ENCODE measurements at places on chromosomes 13 and 19.
A peak's percentile ranks its signal among the peaks of the same experiment; 100 is the strongest.

DNA sequence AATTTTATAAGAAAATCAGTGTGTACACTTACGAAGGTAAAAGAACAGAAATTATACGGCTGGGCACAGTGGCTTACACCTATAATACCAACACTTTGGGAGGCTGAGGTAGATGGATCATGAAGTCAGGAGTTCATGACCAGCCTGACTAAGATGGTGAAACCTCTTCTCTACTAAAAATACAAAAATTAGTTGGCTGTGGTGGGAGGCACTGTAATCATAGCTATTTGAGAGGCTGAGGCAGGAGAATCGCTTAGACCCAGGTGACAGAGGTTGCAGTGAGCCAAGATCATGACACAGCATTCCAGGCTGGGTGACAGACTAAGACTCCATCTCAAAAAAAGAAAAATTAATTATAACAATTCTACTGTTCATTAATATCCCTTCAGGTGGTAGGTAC lies 151.9 kb downstream of the ZNF737 start:
- no peak for DNase-seq

GRCh38 chr13:72839831-72840426 lies 58.0 kb downstream of the PIBF1 start:
- peak; percentile 32 for DNase-seq

DNA sequence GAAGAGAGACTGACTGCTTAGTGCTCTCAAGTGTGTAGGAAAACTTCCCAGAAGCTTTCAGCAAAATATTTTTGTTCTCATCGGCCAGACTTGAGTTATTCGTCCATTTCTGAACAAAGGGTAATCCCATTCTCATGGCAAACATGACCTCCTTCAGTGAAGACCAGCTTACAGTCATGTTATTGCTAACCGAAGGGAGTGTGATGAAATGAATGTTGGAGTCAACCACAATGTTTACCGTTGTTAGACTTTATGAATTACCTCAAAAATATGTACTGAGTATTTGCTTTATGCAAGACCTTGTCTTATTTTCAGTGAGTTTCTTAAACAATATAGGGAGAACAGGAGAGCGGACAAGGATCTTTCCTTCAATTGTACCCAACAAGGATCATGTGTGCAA lies 228.6 kb downstream of the LMO7 start:
- peak; percentile 28 for DNase-seq

DNA sequence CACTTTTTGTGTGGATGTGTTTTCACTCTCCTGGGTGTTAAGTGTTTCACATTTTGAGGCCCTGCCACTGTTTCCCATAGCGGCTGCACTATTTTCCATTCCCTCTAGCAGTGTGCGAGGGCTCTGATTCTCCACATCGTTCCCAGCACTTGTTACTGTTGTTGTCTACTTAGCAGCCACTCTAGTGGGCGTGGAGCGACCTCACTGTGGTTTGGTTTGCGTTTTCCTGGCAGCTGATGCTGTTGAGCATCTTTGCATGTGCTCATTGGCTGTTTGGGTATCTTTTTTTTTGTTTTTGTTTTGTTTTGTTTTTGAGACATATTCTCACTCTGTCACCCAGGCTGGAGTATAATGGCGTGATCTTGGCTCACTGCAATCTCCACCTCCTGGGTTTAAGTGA lies 14.4 kb downstream of the NAXD start:
- no peak for DNase-seq

GRCh38 chr13:42525035-42525504 lies 48.9 kb upstream of the TNFSF11 start:
- no peak for DNase-seq

DNA sequence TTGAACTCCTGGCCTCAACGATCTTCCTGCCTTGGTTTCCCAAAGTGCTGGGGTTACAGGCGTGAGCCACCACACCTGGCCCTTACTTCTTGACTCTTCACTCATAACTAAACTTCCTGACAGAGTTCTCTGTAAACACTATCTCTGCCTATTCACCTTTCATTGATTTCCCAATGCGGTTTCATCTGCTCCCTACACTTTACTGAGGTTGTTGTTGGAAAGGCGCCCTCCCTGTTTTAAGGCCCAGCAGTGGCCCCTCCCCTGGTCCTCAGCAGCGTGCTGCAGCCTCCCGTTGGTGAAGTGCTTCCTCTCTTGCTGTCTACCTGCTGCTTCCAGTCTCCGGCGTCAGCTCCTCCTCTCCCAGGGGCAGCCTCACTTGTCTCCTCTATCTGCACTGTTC lies 26.7 kb upstream of the CEBPA start:
- DNase-seq = no peak

DNA sequence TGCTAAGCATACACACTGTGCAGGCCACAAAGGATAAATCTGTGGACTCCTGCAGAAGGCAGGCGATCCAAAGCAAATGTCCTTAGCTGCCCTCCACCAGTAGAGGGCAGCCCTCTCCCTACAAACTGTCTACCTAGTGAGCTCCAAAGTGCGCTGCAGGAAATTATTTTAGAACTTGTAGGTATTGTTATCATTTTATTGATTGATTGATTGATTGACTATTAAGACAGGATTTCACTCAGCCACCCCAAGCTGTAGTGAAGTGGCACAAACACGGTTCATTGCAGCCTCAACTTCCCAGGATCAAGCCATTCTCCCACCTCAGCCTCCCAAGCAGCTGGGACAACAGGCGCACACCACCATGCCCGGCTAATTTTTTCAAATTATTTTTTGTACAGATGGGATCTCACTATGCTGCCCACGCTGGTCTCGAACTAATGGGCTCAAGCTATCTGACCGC lies 37.3 kb downstream of the RNF6 start:
- peak; percentile 47 for DNase-seq

DNA sequence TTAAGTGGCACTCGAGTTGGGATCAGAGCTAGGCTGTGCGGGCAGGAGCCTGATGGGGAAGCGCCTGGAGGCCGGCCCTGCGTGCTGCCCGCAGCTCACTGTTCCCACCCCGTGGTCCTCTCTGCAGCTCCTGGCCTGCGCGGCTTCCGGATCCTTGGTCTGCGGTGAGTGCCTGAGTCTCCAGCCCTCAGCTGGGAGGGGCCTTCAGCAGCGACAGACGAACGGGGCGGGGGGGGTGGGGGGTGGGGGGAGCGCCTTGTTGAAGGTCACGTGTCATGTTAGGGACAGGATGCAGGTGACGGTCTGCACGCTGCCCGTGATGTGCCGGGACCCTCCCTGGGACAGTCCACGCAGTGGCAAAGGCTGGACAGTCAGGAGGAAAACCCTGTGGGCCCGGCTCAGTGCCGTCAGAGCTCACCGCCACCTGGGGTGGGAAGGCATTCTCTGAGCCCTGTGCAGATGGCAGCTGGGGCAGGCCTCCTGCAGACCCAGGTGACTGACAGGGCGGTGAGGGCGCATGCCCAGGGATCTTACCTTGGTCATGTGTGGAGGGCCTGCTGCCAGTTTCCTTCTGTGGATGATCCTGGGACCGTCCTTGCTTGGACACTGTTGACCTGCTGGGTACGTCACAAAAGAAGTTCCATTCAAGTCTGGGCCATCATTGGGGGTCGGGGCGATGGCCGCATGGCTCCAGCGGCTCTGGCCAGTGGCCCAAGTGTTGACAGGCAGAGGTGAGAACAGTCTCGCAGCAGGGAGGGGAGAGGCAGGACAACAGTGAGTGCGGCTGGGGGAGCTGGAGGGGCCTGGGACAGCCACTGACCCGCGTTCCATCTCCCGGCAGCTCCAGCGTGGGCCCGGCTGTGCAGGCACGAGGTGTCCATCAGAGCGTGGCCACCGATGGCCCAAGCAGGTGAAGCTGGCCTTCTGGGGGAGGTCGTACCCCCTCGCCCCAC lies 4.3 kb downstream of the NDUFS7 start:
- no peak for DNase-seq

DNA sequence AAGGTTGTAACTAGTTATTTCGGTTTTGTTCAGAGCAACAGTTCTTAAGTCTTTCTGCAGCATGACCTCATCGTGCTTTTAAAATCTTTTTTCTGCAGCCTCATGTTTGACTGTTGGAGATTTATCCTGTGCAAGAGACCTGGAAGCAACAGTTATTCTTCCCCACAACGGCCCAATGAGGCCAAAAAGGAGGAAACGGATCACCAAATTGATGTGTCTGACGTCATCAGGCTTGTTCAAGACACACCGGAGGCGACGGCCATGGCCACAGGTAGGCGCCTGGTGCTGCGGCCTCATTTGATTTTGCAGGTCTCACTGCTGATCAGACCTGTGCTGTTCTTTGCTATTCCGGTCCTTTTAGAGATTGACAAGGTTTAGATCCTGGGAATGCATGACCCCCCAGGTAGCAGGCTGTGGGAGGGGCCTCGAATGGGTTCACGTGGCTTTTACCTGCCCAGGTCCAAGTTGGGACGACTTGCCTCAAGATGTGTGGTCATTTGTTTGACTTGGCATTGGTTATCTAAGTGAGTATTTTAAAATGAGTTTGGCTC lies 66.8 kb upstream of the MCF2L start:
- DNase-seq = no peak

DNA sequence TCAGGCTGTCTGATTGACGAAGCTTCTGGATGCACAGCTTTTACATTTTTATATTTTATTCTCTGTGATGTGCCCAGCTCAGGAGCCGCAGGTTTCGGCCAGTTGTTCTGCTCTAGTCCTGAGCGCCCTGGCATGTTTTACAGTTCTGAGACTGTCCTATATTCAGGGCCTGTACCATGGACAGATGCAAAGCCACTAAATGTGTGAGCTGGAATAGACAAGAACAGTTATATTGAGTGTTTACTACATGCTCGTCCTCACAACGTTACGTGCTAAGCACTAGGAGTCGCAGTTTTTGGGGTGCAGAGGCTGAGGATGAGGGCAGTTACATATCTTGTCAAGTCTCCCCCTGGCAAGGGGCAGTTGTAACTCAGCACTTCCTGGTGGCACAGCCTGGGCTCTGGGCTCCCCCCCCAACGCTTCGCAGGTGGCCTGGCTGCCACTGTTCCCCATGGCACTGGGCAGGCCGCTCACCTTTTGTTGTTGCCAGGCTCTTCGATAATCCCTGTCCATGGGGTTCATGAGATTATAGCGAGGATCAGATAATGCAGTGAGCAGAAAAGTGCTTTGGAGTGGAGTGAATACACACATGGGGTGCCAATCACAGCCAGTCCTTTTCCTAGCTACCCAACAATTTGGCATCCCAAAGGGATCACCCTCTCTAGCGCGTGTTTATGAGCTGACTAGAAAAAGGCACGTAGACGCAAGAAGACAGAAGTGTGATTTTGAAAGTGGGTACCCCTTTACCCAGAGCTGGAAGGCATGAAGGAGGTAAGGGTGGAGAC lies 23.5 kb downstream of the ARL11 start:
- no peak for DNase-seq

DNA sequence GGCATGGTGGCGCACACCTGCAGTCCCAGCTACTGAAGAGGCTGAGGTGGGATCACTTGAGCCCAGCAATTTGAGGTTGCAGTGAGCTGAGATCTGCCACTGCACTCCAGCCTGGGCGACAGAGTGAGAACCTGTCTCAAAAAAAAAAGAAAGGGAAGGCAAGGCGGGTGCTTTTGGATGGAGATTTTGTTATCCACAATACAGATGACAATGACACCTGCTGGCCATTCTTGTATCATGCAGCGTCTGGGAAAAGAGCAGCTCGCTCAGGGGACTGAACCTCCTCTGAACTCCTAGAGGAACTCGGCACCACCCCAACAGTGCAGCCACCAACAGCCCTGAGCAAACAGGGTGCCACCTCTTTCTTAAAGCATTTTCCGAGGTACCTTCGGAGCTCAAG lies 22.8 kb downstream of the HAUS8 start:
- DNase-seq = peak; percentile 59

DNA sequence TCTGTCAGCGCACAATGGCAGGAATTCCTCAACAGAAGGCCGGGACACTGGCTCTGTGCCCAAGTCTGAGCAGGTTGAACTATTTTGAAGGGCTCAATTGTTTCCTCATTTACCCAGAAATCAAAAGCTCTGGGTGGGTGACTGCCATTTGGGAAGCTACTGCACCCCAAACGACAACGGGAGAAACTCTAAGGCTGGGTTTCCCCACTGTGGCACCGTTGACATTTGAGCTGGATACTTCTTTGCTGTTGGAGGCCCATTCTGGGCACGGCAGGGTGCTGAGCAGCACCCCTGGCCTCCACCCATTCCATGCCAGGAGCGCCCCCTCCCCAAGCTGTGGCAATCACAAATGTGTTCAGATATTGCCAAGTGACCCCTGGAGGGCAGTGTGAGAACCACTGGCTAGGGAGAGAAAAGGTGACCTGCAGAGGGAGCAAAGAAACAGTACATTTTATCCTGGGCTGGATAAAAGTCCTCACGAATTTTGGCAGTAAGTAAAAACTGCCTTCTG lies 62.5 kb downstream of the RFX2 start:
- peak; percentile 65 for DNase-seq

- no peak for DNase-seq
These were observed 45.1 kb upstream of the CEACAM21 start for GRCh38 chr19:41530761-41531301.

GRCh38 chr13:42152495-42152894 lies 104.0 kb downstream of the DGKH start:
- DNase-seq = no peak

DNA sequence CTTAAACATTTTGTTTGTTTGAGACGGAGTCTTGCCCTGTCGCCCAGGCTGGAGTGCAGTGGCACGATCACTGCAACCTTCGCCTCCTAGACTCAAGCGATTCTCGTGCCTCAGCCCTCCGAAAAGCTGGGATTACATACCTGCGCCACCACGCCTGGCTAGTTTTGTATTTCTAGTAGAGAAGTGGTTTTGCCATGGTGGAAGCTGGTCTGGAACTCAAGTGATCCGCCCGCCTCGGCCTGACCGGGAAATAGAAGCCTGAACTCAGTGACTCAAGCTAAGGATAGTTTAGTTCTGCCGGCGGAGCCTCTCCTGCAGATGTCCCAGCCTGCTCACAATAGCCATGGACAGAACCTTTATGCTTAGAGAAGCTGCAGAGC lies 53.0 kb upstream of the ZNF254 start:
- peak; percentile 65 for DNase-seq

GRCh38 chr19:58237324-58237723 lies 8.6 kb downstream of the ZNF544 start:
- no peak for DNase-seq

- DNase-seq = no peak
These were observed 16.5 kb downstream of the BTBD2 start for GRCh38 chr19:1998712-1999708.

- no peak for DNase-seq
These were observed 170.9 kb downstream of the USP12 start for GRCh38 chr13:27000686-27001085.

Data from hepatic stellate cell (primary cell).